ENCODE measurements at places on chromosomes 11 and 22.

DNA sequence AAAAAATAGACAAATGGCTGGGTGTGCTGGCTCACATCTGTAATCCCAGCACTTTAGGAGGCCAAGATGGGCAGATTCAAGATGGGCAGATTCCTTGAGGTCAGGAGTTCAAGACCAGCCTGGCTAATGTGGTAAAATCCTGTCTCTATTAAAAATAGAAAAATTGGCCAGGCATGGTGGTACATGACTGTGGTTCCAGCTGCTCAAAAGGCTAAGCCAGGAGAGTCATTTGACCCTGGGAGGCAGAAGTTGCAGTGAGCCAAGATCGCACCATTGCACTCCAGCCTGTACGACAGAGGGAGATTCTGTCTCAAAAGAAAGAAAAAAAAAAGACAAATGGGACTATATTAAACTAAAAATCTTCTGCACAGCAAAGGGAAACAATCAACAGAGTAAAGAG lies 55.4 kb downstream of the USP35 start:
- no peak for DNase-seq

DNA sequence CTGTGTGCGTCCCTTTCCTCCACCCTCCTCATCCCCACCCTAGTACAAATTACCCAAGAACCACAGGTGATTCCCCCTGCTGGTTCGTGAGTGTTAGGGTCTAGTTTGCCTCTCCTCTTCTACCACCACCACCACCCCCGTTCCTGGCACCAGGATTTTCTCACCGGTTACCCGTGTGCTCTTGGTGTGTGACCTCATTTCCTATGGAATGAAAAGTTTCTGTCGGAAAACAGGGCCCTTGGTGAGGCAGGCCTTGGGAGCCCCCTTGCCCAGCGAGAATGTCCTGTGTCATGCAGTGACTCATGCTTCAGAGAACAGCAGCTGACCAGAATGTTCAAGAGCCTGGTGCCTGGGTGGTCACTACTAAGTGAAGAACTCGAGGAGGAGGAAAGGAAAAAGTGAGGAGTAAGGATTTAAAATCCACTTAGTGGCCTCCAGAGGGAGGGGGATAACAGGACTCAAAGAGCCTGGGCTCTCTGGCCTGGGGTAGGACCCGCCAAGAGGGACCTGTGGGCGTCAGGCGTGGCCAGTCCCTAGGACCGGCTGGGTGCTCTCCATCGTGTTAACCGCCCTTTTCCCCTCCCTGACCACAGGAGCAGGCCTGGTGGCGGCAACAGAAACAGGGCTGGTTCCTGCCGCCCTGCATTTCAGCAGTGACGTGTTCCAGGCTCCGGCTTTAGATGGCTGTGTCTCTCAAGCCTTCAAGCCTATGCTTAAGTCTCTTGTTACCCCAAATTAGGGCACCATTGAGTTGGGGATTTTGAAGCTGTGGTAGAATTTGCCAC lies 30.2 kb downstream of the C22orf31 start:
- no peak for DNase-seq

DNA sequence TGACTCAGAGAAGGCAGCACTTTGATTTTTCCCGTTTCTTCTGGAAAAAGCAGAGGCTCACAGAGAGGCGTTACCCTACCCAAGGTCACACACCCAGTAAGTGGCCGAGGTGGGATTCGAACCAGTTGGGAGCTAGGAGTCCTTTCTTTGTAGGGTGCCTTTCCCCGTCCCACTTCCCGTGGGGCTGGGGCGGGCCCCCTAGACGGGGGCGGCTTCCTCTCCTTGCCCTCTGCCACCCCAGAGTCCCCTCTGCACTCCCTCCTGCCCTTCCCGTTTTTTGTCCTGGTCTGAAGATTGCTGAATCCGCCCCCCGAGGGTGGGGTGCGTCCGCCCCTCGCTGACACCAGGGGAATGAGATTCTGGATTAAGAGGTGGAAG lies 747 bp downstream of the TPCN2 start:
- DNase-seq = peak; percentile 11

DNA sequence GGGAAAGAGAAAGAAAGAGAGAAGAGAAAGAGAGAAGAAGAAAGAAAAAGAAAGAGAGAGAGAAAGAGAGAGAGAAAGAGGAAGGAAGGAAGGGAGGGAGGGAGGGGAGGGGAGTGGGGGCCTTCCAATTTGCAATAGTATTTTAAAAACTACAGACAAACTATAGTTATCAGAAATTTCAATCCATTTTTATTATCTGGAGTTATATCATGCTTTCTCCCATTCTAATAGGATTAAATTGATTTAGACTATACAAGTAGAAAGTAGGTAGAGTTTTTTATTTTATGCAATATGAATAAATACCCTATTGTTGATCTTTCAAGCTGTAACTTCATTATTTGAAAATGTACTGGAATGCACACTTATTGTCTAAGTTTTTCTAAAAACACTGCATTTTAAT lies 70.2 kb upstream of the CEP126 start:
- no peak for DNase-seq

GRCh38 chr22:25706197-25706596 lies 35.8 kb upstream of the MYO18B start:
- no peak for DNase-seq

DNA sequence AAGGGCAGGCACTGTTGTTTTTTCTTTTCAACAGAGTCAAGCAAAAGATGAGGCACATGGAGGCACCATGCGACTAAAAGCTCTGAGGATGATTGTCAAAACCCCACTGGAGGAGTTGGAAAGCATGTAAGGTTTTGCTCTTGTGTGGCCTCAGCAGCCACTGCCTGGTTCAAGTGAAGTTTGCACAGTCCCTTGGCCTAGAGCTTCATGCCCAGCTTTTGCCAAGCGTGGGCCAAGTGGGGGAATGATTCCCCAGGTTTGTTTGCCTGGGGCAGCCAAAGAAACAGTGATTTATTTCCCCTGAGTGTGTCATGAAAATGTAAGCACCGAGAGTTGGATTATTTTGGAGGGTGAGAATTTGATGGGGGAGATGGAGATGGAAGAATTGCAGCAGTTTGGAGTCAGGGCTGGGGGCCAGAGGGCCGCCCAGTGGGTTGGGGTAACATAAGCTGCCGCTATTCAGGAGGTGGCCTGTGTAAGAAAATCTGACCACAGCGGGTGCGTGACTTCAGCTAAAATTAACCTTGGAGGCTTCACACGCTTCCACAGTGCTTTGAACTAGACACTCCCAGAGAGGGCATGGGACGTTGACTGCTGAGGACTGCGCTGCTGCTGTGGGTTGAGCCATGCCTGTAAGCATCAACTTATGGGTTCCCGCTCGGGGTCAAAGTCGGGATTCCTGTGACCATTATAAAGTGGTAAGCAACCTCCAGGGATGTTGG lies 100.7 kb downstream of the NAV2 start:
- DNase-seq = no peak

- DNase-seq = no peak
These were observed 15.0 kb downstream of the PTPRJ start for GRCh38 chr11:47995360-47995769.

GRCh38 chr11:43267856-43268580 lies 43.8 kb upstream of the API5 start:
- DNase-seq = no peak

DNA sequence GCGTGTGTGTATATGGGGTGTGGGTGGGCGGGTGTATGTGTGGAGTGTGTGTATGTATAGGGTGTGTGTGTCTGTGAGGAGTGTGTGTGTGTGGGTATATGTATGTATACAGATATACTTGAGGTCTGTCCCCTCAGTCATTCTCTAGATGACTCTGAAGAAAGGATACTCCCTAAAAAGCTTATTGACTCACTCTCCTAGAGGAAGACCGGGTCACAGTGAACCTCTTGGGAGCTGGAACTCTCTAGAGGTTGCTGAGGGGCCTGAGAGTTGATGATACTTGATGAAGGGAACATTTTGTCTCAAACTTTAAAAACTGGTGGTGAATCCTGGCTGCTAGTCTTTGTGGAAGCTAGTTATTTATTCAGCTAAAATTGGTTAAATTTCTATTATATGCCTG lies 15.1 kb downstream of the STX3 start:
- no peak for DNase-seq

GRCh38 chr11:16784097-16784496 lies 45.6 kb downstream of the C11orf58 start:
- DNase-seq = no peak

DNA sequence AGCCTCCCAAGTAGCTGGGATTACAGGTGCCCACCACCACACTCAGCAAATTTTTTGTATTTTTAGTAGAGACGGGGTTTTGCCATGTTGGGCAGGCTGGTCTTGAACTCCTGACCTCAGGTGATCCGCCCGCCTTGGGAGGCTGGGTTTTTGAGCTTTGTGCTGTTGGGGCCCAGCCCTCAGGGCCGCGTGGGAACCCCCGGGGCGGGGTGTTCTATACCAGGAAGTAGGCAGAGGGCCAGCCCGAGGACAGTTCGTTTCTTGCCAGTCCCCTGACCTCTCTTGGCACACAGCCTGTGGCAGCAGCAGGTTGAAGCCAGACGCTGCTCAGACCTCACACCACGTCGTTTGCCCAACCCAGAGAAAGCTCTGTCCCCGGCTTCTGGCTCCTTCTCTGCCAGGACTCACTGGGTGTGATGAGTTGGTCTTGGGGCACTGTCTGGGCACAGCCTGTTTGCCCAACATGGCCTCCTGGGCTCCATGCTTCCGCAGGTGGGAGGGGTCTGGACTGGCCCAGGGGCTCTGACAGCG lies 24.9 kb upstream of the CHKA start:
- DNase-seq = no peak

DNA sequence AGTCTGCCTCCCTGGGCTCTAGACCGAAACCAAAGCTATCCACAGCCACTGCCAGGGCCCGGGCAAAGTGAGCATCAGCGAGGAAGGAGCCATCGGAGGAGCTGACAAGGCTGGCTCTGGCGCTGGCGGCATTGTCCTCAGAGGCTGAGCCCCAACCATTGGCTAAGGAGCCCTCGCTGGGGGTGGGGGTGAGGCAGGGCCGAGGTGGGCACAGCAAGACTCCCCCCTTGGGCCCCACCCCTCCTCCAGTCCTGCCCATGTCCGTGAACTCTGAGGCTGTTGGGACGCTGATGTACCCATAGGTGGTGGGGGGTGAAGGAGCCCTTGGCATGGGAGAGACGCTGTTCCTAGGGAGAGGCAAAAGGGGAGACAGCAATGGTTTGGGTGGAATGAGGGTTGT lies 11.2 kb downstream of the ROBO4 start:
- no peak for DNase-seq

DNA sequence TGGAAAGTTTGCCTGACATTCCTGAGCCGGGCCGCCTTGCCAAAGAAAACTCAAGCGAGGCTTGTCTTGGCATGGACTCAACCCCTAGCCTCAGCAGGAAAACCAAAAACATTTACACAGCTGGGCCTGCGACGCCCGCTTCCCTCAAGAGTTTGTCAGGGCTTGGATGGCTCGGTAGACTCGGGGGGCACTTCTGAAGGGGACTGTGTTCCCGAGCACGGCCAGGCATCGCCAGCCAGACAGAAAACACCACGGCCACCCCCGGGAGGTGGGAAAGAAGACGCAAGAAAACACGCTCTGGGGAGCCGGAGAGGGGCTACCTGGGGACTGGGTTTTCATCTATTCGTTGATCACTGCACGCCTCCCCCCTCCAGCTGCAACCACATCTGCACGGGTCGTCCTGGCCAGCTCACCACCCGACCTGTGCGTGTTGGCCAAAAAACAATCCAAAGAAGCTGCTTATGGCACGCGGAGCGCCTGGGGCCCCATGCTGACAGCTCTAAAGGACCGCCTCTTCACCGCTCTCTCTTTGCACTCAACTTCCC lies 380.7 kb downstream of the MN1 start:
- DNase-seq = no peak

GRCh38 chr11:12408156-12408770 lies 30.9 kb downstream of the PARVA start:
- no peak for DNase-seq

DNA sequence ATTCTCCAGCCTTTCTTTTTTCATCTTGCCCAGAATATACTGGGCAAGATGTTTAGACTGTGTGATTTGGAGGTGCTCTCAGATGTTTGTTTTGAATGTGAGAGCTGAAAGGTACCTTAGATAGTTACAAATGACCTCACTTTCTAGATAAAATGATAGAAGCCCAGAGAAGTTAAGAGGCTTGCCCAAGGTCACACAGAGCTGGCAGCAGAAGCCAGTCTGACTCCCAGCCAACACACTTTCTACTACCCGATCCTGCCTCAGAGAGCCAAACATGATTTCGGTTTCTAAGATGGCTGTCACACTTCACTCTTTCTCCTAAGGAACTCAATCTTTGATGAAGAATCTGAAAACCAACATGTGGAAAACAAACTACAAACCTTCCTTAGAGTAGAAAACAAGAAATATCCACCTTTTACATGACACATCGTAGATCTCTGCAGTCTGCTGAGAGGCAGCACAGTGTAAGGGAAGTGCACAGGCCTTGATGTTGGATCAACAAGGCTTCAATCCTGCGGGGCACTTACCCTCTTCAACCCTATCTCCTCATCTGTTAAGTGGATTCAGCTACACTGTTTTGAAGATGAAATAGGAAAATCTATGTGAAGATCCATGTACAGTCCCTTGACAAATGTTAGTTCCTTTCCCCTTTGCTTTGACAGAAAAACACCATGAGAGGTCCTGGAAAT lies 58.6 kb downstream of the SYTL2 start:
- DNase-seq = no peak

DNA sequence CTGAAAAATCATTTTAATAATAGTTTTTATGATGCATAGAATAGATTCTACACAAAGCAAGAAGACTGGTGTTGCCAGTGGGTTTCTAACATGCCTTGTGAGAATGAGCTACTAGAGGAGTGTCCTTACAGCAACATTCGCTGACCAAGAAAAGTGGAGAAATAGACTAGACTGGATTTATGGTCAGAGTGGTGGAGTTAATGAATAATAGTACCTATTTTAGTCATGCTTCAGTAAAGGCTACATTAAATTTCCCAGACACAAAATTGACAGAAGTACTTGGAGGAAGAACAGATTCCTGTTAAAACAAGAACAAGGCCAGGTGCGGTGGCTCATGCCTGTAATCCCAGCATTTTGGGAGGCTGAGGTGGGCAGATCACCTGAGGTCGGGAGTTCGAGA lies 539.2 kb downstream of the ETS1 start:
- DNase-seq = no peak

DNA sequence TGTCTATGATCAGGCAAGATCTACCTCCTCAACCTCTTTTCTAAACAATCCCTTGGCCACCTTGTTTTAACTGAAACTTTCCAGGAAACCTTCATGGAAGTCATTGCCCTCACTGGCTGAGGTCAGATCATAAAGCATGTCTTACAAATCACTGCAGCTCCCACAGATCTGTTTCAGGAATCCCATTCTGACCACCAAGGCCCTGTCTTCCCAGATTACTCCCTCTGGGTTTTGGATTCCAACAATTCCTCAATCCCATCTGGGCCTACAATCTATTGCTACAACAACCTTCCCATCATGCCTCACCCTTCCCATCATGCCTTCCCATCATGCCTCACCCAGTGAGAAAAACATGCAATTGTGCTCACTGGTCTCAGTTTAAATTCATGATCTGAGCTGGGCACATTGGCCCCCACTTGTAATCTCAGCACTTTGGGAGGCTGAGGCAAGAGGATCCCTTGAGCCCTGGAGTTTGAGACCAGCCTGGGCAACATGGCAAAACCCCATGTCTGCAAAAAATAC lies 15.9 kb downstream of the ADAMTS15 start:
- DNase-seq = no peak
